GOT3 (cell line): ENCODE measurements at places on chromosomes 13 and 19.

DNA sequence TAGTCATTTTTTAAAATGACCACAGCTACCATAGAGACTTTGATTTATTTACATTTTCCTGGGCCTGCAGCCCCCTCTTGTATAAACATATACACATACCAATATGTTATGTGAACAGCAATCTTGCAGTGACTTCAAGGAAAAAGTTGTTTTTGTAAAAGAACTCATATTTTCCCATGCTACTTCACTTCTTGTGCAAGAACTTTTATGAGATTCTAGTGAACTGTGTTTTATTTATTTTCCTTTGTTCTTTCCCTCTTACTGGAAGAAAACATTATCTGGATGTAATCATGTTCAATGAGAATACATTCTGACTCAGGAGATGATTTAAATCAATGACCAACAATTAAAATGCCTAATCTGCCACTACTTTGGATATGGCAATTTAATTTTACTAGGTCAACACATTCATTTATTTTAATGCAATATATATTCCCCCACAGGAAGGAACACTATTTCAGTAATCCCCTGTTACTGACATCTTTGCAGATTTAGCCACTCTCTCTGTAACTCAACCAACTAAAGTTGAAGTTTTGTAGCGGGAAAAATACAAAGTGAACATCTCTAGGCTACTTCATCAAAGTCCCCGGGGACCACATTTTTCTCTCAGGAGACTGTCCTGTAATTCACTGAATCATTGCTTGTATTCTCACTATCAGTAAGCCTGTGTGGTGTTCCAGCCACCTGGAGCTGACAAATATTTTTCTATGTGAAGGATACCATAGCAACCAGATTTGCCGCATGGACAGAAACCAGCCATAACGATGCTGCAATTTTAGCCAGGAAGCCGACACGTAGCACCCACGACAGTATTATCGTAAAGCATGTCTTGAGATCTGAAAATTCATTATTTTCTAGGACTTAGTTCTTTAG, 90.5 kb downstream of the STARD13 start:
- no peak for DNase-seq

GRCh38 chr13:41398494-41399170, 58.7 kb upstream of the RGCC start:
- DNase-seq = no peak

GRCh38 chr19:49152119-49152550, 3.1 kb downstream of the HRC start:
- DNase-seq = no peak

- DNase-seq = peak; percentile 17
Measured at GRCh38 chr19:13396250-13397080, 109.8 kb downstream of the CACNA1A start.

DNA sequence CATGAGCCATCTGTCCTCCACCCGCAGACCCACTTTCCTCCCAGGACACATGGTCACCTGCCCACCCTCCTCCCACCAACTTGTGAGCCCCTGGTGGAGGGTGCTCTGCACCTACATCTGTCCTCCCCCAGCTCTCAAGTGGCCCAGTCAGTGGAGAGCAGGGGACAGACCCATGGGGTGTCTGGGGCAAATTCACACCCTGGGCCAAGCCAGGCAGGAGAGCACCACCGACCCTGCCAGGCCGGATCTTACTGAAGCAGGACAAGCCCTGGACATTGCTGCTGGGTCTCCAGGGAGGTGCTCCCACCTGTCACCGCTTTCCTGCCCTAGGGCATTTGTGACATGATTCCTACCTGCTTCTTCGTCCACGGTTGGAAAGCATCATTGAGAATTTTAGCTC, 221.6 kb downstream of the TUBA3C start:
- no peak for DNase-seq

- no peak for DNase-seq
Measured at GRCh38 chr19:51473009-51473707, 5.2 kb upstream of the CEACAM18 start.

- no peak for DNase-seq
Measured at GRCh38 chr19:5993201-5993600, 15.3 kb upstream of the RANBP3 start.

DNA sequence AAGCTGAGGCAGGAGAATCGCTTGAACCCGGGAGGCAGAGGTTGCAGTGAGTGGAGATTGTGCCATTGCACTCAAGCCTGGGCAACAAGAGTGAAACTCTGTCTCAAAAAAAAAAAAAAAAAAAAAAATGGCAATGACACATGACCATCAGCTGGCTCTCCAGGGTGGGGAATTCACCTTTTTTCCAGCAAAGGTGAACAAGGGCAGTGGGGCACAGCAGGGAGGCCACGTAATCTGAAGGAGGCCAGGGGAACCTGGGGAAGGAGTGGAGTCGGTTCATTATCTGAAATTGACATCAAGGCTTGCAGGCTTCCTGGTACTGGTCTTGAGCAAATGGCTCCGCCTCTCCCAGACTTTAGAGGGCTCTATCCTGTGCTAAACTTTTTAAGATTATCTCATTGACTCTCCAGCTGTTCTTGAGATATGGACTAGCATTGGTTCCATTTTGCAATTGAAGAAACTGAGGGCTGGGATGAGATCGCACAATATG, 28.1 kb downstream of the KEAP1 start:
- no peak for DNase-seq

GRCh38 chr13:26861941-26862340, 101.4 kb upstream of the GPR12 start:
- no peak for DNase-seq

DNA sequence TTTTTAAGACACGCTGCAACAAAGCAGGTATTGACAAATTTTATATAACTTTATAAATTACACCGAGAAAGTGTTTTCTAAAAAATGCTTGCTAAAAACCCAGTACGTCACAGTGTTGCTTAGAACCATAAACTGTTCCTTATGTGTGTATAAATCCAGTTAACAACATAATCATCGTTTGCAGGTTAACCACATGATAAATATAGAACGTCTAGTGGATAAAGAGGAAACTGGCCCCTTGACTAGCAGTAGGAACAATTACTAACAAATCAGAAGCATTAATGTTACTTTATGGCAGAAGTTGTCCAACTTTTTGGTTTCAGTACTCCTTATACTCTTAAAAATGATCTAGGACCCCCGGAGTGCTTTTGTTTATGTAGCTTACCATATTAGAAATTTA, 1.2 kb downstream of the BRCA2 start:
- no peak for DNase-seq

- no peak for DNase-seq
Measured at GRCh38 chr13:42880056-42880605, 98.7 kb downstream of the FAM216B start.

DNA sequence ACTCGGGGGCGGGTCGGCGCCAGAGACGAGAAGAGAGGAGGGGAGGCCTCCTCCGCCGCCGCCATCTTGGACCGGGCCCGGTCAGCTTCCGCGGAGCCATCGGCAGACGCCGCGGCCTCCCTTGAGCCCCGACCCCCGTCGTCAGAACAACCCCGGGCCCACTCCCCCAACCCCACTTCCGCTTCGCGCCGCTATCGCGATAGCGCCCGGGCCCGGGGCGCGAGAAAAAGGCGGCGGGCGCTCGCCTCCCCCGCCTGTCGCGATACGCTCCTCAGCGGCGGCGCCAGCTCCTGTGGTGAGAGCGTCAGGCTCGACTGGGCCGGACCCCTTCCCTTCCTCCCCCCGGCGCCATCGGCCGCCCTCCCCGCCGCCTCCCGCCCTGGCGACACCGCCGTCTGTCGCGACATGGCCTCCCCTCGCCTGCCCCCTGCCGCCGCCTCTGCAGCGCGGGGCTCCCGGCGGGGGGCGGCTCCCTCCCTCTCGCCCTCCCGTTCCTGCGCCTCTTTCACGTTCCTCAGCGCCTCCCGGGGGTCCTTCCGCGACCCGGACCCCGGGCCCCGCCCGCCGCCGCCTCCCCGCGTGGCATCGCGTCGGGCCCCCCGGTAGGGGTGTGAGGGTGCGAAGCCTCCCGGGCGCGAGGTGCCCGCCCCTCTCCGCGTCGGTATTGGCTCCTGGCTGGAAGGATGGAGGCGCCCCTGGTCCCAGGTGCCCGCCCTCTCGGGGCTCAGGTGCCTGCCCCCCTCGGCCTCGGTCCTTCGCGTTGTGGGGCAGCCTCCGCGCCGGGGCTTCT, at the start of gene CNOT3:
Gene CNOT3 (plus strand): TSS at position 64 of the 790 bp plus-strand sequence. CDS start 5,217 bp downstream, outside the sequence.
- DNase-seq = no peak

- DNase-seq = no peak
Measured at GRCh38 chr19:52492201-52492993, 35.1 kb upstream of the ZNF808 start.

DNA sequence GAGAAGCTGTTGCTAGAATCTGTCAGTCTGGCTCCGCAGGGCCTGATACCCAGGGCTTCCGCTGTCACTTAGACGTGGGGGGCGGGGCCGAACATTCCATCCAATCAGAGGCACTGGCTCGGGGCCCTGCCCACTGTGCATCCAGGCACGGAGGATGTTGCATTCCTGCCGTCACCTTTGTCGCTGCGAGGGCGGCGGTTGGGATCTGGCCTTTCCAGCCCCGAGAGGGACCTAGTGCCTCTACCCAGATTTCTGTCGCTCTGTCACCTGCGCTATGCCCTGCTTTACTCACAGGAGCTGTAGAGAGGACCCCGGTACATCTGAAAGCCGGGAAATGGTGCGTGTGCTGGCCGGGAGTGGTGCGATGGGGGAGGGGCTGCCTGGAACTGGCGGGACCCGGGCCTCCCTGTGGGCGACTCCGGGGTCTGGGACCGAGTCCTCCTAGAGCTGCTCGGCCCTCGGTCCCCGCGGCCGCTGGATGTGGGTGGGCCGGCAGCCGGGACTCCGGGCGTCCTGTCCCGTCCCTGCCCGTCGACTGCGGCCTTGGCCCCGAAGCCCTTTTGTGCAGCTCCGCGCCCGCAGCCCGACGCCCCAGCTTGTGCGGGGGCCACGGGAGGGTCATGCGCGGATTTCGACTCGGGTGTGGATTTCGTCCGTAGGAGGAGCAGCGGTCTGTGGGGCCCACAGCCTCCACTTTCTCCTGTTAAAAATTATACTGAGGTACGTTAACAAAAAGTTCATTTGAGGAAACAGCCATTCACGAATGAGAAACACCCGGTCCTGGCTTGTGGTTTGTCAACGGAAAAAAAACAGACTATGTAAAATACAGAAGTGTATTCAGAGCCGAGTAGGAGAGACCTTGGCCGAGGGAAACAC, at the start of gene ZNF439:
Gene ZNF439 (plus strand): TSS at position 133 of the 876 bp plus-strand sequence. CDS start 142 bp downstream, at position 275.
- peak; percentile 9 for DNase-seq

DNA sequence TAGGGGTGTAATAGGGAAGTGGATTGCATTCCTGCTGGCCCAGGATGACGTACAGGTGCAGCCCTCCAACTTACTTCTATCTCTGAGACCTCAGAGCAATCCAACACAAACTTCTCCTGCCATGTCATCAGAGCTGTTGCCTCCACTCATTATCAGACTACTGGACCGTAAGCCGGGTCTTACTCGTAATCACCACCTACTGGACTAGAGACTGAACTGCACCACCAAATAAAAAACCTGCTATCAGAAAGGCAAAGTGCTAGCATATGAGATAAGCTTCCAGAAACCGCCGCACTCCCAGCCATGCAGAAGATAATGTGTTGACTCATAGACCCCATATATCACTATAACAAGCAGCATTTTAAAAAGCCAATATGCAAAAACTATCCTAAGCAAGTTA, 102.0 kb downstream of the SLITRK1 start:
- no peak for DNase-seq

DNA sequence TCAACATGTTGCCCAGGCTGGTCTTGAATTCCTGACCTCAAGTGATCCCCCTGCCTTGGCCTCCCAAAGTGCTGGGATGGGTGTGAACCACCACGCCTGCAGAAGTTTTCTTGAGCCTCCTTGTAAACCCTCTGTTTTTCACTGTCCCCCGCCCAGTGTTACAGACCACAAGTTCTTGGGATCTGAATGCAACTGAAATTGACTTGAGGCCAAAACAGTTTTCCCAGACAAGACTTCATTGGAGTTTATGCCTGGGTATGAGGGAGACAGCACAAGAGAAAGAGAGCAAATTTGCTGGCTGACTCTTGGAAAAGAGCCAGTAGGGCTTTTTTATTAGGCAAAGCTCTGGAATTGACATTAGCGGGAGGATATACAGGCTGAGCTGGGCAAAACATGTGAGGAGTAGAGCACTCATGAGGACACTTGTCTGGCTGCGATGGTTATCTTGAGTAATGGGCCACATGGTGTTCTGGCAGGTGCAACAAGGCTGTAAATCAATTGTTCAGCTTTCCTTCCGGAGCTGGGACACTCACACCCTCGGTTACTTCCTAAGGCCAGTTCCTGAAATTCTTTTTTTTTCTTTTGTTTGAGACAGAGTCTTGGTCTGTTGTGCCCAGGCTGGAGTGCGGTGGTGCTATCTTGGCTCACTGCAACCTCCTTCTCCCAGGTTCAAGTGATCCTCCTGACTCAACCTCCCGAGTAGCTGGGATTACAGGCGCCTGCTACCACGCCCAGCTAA, 12.7 kb upstream of the HNRNPL start:
- DNase-seq = no peak

- no peak for DNase-seq
Measured at GRCh38 chr19:44671400-44671799, at the start of gene CEACAM19. TSS of gene CEACAM19 (plus strand) at chr19:44671482. CDS start at chr19:44671932, 450 bp downstream.
